ENCODE measurements at places on chromosomes 16 and 17. TPM values are rescaled to one million over a fixed set of nuclear protein-coding genes. Genes with fewer than 3 reads are reported as not detected.

The CACNG1 gene
- total RNA-seq = not detected

The MOSMO gene
- total RNA-seq = 33.9 TPM

The TNFRSF13B gene
- not detected for total RNA-seq

- no peaks in the 10 kb centered on the region for H3K36me3 ChIP-seq
- no peak overlapping the region for H3K27ac ChIP-seq
- H3K27me3 ChIP-seq = peaks cover 8% of the 10 kb centered on the region
These were observed 5.4 kb upstream of the FSCN2 start for GRCh38 chr17:81522491-81523401.

DNA sequence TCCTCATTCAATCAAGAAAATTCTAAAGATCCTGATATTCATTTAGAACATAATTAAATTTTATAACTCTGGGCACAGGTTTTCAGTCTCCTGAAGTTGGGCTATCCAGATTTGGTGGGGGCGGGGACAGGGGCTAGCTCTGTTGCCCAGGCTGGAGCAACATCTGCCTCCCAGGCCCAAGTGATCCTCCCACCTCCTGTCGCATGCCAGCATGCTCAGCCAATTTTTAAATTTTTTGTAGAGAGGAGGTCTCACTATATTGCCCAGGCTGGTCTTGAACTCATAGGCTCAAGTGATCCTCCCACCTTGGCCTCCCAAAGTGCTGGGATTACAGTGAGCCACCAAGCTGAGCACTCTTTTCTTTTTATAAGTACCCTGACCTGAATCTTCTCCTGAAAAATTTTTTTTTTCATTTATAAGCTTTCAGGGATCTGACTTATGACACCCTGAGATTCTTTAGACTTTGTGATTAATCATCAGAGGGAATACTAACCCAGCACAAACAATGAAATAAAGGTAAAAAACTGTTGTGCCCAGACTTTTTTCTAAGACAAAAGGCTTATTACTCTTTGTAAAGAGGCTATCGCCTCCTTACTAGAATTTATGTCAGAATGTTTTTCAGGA, 62.6 kb downstream of the TUBD1 start:
- no peaks in the 10 kb centered on the region for H3K36me3 ChIP-seq
- peaks cover 62% of the 10 kb centered on the region for H3K4me1 ChIP-seq
- H3K27ac ChIP-seq = peak overlapping the region; percentile 78

The TNFRSF17 gene
- not detected for total RNA-seq

DNA sequence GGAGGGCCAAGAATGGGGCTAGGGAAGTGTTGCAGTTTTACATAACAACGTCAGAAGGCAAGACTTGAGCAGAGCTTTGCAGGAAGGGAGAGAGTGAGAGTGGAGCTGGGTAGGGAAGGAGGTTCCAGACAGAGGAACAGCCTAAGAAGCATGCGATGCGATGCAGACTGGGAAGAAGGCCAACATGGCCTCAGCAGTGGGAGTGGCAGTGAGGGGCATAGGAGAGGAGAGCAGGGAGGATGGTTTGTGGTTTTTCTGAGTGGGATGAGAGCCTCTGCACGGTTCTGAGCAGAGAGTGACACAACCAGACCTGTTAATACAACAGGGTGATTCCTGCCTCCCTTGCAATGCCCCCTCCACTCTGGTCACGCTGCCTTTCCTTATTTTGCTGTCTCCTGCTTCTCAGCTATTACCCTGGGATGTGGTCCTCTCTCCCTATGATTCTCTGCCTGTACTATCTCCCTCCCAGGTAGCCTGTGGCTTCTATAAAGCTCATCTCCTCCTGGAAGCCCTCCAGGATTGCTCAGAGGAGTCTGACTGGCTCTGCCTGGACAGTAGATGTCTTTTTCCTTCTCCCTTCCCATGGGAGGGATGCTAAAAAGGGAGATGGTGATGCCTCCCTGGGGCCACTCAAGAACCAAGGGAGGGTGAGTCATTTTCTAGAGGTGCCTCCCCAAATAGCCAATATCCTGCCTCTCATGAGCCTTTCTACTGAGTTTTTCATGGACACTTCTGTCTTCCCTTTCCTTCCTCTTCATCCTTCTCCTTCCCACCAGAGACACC, 38.7 kb upstream of the NGFR start:
- H3K4me3 ChIP-seq = no peak overlapping the region
- H3K36me3 ChIP-seq = no peaks in the 10 kb centered on the region
- H3K27me3 ChIP-seq = no peaks in the 10 kb centered on the region
- no peaks in the 10 kb centered on the region for H3K4me1 ChIP-seq

The IRX6 gene
- total RNA-seq = 0.49 TPM

The PLEKHG4 gene
- total RNA-seq = 9.8 TPM

DNA sequence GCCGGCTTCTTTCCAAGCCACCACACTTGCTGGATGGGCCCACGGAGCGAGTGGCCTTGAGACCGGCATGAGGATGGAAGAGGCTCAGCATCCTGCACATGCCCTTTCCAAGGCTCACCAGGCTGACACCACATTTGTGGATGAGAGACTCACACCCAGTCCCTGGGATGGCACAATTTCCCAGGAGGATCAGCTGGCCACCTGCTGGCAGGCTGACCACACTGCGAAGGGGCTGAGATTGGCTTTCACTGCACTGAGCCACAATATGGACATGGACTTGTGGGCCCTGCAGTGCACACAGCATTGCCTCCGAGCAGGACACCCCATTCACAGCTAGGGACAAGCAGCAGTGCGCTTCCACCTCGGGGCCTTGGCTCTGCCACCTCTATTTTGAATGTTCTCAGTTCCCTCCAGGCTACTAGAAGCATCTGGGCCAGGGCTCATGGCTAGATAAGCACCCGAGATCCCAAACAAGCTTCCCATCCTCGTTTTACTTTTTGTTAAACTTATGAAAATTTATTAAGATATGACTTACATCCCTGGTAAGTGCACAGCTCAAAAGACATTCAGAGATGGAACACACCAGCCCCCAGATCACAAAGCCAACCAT, 25.3 kb upstream of the KSR1 start:
- no peaks in the 10 kb centered on the region for H3K27me3 ChIP-seq
- no peaks in the 10 kb centered on the region for H3K36me3 ChIP-seq
- no peak overlapping the region for H3K4me3 ChIP-seq
- H3K27ac ChIP-seq = no peak overlapping the region
- peaks cover 4% of the 10 kb centered on the region for H3K4me1 ChIP-seq

The PLSCR3 gene
- total RNA-seq = 37.1 TPM

DNA sequence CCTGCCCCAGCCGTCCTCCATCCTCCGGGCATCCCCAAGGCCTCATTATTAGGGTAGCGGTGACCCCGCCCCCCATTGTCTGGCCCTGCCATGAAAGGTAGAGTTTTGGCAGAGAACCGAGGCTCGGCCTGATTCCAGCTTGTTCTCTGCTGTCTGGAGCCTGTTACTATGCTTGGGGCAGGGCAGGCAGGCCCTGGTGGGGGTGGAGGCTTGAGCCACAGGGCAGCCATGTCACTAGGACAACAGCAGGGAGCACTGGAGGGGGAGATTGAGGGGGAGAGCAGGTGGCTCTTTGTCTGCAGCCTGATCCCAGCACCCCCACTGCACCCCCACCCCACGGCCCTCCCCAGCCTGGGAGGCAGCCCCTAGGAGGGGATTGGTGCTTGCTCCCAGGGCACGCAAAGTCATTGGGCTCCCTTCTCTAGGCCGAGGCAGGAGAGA, 15.4 kb downstream of the RHBDL3 start:
- H3K27me3 ChIP-seq = no peaks in the 10 kb centered on the region
- DNase-seq = no peak
- H3K27ac ChIP-seq = no peak overlapping the region
- H3K4me3 ChIP-seq = no peak overlapping the region
- no peaks in the 10 kb centered on the region for H3K36me3 ChIP-seq

GRCh38 chr17:49708515-49709183, 885 bp upstream of the SLC35B1 start:
- no peaks in the 10 kb centered on the region for H3K27me3 ChIP-seq
- no peaks in the 10 kb centered on the region for H3K36me3 ChIP-seq
- peak overlapping the region; percentile 78 for H3K4me3 ChIP-seq
- H3K4me1 ChIP-seq = peaks cover 36% of the 10 kb centered on the region
- no peak for DNase-seq

DNA sequence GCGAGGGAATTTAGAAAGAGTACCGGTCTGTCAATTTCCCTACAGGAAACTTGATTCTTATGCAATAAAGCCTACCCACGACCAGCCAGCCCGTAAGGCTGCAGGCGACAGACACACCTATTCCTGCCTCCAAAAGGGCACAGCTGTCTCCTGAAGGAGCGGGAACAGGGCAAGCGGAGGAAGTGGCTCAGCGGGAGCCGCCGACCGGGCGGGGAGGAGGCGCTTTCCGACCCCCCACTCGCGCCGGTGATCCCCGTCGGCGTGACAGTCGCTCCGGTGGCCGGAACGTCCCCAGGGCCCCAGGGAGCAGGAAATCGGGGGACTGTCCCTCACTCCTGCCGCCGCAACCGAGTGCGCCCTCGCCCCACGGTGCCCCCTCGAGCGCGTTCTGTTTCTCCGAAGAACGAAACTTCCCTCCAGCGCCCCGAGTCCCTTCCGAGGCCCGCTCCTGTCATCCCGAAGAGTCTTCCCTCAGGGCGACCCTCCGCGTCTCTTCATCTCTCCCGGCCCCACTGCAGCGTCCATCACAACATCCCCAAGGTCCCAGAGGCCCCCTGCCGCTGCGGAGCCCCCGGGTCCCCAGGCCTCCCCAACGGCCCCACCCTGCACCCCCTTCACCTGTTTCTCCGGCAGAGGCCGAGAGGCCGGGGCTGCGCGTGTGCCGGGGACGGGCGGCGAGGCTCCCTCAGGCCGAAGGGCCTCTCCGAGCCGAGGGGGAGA, 421 bp downstream of the STAT3 start:
- H3K36me3 ChIP-seq = no peaks in the 10 kb centered on the region
- no peaks in the 10 kb centered on the region for H3K27me3 ChIP-seq
- DNase-seq = no peak
- peak overlapping the region; percentile 99 for H3K27ac ChIP-seq
- H3K4me3 ChIP-seq = peak overlapping the region; percentile 96

The ABCA10 gene
- total RNA-seq = 32.2 TPM

The CDH3 gene
- 35.4 TPM for total RNA-seq

The HIGD1B gene
- not detected for total RNA-seq

The HOXB3 gene
- 17.7 TPM for total RNA-seq

GRCh38 chr17:14297161-14297851, 3.6 kb upstream of the HS3ST3B1 start:
- DNase-seq = peak; percentile 76
- peak overlapping the region; percentile 33 for H3K4me3 ChIP-seq
- no peaks in the 10 kb centered on the region for H3K27me3 ChIP-seq
- peak overlapping the region; percentile 80 for H3K27ac ChIP-seq
- H3K36me3 ChIP-seq = no peaks in the 10 kb centered on the region

Measured in vagina (tissue), 2 donors.